ENCODE measurements at places on chromosomes 6 and 20. TPM values are rescaled to one million over a fixed set of nuclear protein-coding genes. Genes with fewer than 3 reads are reported as not detected.
A peak's percentile ranks its signal among the peaks of the same experiment; 100 is the strongest.

RIPPLY2 gene
- total RNA-seq, result not detected

GRM1 gene
- total RNA-seq, result 0.12 TPM

EYS gene
- 0.34 TPM for total RNA-seq

KIF25 gene
- total RNA-seq, result 0.46 TPM

BPIFB4 gene
- not detected for total RNA-seq

HNF4A gene
- total RNA-seq, result 1.3 TPM

DNA sequence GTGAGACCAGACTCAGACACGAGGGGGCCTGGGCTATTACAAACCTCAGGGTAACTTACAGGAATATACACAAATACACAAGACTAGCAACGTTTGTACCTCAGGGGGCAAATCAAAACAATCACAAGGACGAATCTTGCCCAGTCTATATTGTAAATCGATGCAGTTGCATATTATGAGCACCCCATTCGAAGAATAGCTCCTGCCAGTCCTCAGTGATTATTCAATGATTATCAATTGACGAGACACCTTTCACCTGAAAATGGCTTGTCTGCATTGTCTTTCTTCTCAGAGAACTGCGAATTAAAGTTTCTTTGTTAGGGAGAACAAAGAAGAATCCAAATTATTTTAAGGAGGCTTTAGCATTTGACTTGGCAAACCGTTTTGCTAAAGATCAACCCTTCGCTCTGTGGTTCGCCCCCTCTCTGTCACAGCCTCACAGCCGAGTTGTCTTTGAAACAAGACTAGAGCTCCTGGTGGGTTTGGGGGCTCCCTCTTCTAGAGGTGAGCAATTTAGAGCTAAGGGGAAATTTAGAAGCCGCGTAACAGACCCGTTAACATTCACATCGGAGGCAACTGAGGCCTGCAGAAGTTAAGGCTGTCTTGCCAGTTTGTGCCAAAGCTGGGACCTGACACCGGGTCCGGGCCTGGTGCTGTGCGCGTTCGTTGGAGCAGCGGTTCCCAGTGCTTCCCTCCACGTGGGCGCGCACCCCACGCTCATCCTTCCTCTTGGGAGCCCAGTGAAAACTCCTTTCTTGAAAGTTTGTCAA is 24.9 kb upstream of the MAP3K7 start:
- no peak for DNase-seq

DNA sequence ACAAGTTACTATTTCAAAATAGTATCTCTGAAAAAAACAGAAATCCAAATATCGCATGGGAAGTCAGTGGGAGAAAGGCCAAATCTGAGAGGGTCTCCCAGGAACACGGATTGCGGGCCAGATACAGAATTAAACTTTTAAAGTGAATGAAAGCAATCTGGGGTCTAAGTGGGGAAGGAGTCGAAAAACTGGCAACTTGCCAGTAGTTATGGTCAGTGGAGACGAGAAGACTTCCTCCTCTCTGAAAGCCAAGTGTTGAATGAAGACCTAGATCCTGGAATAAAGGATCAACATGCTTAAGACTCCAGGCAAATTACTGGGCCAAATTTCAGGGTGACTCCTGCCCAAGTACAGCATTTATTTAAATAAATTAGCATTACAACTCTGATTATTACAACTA is 123.6 kb downstream of the BFSP1 start:
- DNase-seq, result no peak

GRCh38 chr20:56247954-56248782 is at the start of gene MC3R:
TSS of gene MC3R (plus strand) at chr20:56248732. CDS start at chr20:56248844, 112 bp downstream.
- peak; percentile 64 for DNase-seq

DNA sequence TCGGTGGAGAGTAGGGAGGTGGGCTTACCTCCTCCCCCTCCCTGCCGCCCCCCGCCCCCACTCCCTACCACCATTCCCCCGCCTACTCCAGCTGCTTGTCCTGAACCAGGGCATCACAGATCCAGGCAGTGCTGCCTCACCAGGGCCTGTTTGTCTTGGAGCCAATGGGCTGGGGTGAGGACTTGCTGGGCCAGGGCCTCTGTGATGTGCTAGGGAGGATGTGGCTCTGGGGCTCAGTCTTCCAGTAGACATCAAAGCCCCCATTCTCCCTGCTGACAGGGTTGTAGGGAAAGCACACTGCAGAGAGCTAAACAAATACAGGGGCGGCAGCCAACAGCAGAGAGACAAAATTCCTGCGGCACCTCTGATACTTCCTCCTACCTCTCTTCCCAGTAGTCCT is 48.2 kb upstream of the NXT1 start:
- DNase-seq, result peak; percentile 32

- no peak for DNase-seq
Observed at GRCh38 chr6:100899202-100899601, 18.1 kb upstream of the ASCC3 start.

GRCh38 chr6:132400555-132400882 is 756 bp downstream of the MOXD1 start:
- DNase-seq, result peak; percentile 32

DNA sequence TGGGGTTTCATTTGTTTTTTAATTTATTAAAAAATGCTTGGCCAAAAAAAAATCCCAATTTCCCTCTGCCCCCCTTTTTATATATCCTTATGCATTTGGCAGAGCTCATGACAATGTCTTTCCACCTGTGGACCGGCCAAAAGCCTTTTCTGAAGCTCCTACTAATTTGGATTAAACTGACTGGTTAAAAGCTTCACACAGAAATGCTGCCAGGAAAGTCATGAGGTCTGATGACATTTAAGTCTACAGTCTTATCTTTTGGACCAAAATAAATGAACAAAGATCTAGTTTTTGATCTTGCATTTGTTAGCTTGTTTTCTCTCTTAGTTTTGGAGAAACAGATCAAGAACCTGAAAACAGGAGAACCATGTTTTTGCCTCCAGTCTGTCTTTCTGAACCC is 66.1 kb downstream of the TRMT11 start:
- no peak for DNase-seq

GRCh38 chr20:9122571-9122970 is 53.7 kb downstream of the PLCB4 start:
- DNase-seq, result no peak

- no peak for DNase-seq
Observed at GRCh38 chr6:13818341-13818740, 4.0 kb upstream of the MCUR1 start.

DNA sequence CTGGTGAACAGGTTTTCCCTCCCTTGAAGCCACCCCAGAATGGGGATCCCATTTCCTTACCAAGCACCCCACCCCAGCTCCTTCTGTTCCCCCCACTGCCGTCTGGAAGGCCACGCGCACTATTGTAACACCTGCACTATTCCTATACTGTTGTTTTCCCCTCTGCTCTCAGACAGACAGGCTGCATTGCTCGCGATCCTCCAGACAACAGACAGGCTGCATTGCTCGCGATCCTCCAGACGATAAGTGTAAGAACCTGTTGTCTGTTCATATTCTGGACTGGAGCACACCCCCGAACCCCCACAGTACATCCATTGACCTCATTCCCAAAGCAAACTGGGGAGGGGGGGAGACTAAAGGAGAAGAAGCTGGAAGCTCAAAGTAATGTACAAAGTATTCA is 72.7 kb downstream of the LY86 start:
- no peak for DNase-seq

- DNase-seq, result no peak
Observed at GRCh38 chr6:56347526-56347925, 100.1 kb upstream of the COL21A1 start.

DNA sequence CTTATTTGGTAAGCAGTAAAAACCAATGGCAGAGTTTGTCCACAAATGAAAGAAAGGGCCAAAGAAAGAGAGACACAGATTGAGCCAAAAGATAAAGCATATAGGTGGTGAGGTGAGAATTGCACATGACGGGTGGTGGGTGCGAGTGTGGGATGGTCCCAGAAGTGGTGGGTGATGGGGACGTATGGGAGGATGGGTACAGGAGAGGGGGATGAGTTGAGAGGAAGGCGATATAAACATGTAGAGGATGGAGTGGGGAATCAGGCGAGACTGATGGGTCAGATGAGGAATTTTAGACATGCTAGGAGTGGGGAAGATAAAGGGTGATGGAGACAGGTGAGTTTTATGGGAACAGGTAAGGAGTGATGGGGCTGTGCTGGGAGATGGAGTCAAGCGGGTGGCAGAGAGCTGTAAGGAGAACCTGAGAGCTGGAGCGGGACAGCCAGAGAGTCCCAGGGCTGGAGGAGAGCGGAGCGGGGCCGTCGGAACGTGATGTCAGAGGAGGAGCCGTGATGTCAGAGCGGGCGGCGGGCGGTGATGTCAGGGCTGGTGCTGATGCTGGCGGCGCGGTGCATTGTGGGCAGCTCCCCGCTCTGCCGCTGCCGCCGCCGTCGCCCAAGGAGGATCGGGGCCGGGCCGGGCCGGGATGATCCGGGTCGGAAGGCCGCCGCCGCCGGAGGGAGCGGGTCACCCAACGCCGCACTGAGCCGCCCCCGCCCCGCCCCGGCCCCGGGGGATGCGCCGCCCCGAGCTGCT is at the start of gene TTBK1:
TSS of gene TTBK1 (plus strand) at position 574 of the 756 bp plus-strand sequence. CDS start 3,180 bp downstream, outside the sequence.
- DNase-seq, result no peak

GRCh38 chr6:16762268-16762549 is 949 bp upstream of the ATXN1 start:
- no peak for DNase-seq

GRCh38 chr20:4281258-4282055 is 266.1 kb upstream of the RNF24 start:
- no peak for DNase-seq

DNA sequence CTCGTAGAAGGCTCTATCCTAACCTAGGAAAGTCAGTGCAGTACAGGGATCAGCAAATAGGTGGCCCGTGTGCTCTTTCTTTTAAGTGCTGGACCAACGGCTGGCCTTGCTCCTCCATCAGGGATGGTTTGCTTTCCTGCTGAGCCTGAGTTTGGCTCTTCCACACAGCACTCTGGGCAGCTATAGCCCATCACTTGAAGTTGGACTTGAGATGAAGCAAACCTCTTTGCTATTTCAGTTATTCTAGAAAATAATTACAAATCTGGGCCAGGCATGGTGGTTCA is 66.9 kb upstream of the KCNK16 start:
- DNase-seq, result no peak

GRCh38 chr6:11067348-11067747 is 23.2 kb upstream of the ELOVL2 start:
- DNase-seq, result no peak

DNA sequence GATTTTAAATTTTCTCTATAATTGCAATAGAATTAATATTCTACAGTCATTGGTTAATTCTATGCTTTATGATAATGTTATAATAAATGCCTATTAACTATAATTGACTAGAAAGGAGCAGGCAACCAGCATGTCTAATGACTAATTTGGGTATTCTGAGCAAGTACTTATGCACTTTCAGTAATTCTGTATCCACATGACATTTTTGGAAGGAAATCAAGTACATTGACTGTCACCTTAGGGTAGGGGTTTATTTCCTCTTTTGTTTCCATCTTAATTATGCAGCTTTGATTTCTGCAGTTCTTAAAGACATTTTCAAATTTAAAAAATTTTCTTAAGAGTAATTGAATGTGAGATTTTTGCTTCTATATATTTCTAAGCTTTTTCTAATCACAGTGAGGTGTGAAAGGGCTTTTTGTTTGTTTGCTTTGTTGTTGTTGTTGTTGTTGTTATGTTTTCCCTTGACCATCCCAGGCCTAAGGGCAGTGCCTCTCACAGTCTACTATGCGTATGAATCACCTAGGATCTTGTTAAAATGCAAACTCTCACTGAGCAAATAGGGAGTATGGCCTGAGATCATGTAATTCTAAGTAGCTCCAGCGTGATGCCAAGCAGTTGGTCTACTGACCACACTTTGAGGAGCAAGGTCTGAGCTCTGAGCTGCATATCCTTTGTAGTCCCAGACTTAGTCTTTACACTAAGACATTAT is 467.1 kb upstream of the RNF217 start:
- no peak for DNase-seq

- peak; percentile 18 for DNase-seq
Observed at GRCh38 chr6:70131528-70131927, 171.4 kb downstream of the COL9A1 start.

DNA sequence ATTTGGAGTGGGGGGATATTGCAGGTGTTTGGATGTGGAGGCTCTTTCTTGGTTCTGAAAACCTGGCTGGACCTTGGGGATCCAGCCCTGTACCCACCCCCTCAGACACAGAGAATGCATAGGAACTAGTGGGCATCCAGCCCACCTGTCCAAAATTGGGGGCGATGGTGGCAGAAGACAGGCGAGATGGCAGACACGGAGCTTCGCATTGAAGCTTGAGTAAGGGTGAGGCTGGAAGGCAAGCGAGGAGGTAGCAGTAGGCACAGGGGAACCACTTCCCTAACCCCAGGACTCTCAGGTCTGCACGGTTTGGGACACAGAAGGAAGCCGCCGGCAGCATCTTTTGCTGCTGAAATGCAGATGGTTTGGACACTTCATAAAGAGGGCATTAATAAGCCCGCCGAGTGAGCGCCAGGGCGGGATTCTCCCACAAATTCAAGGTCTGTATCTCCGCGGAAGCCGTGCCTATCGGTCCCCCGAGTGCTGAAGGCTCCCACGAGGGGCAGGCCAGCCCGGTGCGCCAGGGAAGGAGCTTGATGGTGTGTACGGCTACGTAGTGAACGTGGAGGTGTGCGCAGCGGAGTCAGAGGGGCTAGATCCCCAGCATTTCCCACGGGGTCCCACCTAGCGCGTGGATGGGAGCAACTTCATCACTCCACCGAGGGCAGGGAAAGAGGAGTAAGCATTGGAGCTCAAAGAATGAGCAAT is 1.6 kb upstream of the FOXA2 start:
- no peak for DNase-seq

GRCh38 chr6:47153404-47153755 is 111.2 kb upstream of the ADGRF1 start:
- DNase-seq, result no peak

DNA sequence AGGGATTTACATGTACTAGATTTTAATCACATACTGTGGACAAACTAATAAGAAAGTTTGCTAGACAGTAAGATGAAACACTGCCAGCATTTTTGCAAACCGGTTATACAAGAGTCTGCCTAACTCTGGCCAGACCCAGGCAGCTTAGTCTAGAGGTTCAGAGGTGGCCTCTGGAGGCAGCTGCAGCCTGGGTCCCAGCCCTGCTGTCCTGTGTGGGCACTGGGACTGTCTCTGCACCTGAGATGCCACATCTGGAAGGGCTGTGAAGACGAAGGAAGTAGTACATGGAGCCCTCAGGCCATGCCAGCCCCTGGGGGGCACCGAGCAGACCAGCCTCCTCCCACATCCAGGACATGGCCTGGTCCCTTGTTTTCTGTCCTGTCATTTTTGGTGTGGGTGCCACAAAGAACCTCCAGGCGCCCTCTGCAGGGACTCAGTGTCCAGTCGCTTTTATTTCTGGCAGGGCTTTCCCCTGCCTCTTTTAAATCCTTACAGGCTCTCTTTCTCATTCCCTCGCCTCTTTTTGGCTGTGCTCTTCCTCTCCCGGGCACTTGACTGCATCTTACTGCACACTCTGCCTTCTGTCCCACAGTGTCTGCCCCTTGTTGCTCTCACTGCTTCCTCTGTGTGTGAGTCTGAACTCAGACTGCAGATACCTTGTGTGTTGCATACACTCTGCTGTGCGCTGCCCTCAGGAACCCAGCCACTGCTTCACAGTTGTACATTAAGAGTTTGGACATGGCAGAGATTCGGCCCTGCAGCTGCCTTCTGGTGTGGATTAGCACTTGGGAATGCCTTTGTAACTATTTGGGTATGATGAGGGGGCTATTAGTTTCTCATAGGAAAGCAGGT is 216.7 kb downstream of the ZDHHC14 start:
- DNase-seq, result peak; percentile 77
